Inflammatory macrophage treated with lipopolysaccharide for 4 hours (primary cell): ENCODE measurements at places on chromosomes 2 and 18.

GRCh38 chr2:205680067-205680466, 2.2 kb upstream of the NRP2 start:
- DNase-seq: peak; percentile 70

GRCh38 chr2:30230497-30231211, 680 bp upstream of the LBH start:
- no peak for DNase-seq

DNA sequence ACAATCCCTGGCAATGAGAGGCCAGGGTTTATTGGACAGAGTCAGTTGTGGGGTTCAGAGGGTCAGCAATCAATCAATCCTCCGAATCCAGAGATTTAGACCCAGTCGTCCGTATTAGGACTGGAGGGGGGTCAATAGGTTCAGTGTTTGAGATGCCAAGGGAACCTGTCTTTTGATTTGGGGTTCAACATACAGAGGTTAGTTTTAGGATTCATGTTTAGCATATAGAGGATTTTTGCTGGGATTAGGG, 292 bp downstream of the GMPPA start:
- DNase-seq: no peak

DNA sequence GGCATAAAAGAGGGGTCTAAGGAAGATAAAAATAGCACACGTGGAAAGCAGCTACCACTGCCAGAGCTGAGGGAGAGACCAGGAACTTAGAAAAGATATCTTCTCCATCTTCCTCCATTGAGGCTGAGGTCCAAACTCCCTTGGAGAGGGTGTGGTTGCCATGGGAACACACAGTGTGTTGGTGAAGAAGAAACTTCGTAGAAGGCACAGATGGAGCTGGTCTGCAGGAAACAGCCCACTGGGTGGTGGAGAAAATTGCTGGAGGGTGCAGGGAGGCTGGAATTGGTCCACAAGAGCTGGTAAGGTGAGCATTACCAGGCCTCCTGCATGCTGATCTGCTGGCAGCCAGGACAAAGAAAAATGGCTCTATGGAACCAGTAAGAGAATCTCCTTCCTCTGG, 191.0 kb downstream of the HRH4 start:
- no peak for DNase-seq

DNA sequence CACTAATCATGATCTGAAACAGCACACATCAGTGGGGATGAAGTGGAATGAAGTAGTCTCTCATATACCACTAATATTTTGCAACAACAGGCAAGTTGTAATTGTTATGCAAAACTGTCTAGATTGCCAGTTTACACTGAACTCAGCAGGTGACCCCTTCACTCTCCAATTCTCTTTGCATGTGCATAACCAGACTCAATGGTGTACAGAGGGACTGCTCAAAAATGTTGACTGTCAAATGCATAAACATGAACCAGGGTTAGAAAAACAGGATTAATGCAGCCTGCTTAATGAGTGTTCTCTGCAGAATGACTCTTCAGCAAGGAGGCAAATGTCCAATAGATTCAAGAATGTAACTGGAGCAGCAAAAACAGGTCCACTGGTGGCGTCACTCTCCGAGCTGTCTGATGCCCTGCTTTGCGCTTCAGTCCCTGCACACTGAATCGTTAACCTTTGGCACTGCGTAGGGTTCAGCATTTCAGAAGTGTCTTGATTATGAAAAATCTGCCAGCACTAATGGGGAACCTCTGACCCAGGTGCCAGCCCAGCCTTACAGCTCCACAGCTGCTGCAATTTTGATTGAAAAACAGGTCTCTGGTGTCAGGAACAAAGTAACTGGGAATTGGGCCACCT, 209.3 kb downstream of the TDRD15 start:
- DNase-seq: no peak

DNA sequence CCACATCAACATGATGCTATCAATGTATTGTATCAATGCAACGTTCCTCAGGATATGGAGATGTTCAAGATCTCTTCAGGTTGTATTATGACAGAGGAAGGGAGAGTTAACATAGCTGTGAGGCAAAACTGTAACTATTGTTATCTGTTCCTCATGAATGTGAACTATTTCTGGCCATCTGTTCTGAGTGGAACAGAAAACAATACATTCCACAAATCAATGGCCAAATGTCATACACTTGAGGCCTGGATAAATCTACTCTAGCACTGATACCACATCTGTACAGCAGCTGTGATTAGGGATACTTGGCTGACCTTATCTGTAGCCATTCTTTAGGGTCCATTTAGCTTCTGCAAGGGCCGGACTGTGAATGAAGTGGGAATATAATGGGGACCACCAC, 447.9 kb downstream of the IRS1 start:
- no peak for DNase-seq

GRCh38 chr2:3171564-3172264, 205.9 kb downstream of the EIPR1 start:
- DNase-seq: no peak

DNA sequence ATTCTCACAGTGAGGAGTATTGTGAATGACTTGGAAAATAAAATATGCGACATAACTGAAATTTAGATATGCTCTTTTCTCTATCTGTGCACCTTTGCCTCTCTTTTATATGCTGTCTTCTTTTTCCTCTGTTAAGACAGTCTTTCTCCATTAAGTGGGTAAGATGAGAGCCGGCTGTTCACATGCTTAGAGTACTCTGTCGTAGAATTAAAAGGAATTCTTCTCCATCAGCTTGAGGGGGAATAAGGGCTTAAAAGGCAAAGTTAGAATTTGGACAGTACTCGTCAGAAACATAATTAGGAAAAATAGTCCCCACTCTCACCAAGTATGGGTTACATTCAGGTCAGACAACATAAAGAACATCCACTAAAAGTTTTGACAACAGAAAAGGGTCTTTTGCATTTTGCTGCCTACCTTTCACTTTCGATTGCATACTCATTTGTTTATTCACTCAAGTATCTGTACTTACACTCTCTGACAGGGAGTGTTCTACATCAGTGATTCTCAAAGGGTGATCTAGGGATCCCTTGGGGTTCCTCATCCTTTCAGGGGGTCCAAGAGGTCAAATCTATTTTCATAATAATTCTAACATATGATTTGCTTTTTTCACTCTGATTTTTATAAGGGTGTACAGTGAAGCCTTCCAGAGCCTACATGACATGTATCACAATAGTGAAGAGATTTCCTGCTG, 48.0 kb downstream of the ARHGAP15 start:
- DNase-seq: no peak

DNA sequence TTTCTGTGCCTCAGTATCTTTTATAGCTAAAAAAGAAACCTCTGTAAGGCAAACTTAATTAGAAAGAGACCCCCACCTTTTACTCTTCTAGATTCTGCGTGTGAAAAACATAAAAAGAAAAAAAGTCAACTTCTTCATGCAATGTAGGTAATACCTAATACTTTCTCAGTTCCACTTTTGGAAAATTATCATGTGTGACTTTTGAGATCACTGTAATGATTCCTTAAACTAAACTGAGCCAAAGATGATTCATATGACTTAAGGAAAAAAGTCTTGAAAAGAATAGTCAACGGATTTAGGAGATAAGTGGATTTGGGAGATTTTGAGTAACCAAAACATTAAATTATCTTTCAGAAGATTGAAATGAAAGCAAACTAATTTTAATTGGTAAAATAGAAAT, 48.9 kb downstream of the PLEKHA3 start:
- DNase-seq: no peak

DNA sequence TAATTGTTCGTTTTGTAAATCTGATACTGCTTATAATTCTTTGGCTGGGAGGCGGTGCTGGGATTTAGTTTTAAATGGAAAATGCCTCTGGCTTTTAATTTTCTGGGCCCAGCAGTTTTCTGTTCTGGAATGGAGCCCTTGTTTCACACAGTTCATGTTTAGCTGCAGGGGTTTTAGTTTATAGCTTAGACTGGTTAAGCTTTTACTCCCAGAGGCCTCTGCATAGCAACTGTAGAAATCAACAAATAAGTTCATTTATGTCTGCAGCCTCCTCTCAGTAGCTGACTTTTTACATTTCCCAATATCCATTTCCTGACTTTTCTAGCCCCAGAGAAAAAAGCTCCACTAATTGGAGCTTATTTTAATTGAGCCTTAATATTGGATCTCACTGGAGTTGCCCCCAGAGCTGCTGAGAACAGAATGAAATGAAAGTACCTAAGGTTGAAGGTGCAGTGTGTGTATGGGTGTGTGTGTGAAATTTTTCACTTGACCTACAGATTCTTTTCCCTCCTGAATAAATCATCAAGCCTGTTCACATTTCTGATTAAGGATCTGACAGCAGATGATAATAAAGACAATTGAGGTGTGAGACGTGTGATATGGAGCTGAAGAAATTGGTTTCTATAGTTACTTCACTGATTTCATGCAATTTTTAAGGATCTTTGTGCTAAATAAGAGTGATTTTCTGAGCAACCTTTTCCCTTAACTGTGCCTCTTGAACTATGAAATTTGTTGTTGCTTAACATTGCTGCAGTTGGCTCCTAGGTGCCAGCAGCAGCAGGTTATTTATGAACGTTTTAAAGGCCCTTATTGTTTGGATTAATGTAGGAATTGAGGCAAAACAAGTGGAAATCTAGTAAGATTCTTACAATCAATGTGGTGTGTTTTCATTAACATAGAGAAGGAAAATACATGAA, 109.6 kb downstream of the TAF4B start:
- no peak for DNase-seq
